Esophagus muscularis mucosa (tissue), 4 donors: ENCODE measurements at places on chromosomes 2 and 18. TPM values are rescaled to one million over a fixed set of nuclear protein-coding genes. Genes with fewer than 3 reads are reported as not detected.

- peak overlapping the region; percentile 13 for H3K27ac ChIP-seq
- peaks cover 30% of the 10 kb centered on the region for H3K4me1 ChIP-seq
- H3K4me3 ChIP-seq = no peak overlapping the region
- no peaks in the 10 kb centered on the region for H3K27me3 ChIP-seq
Measured at GRCh38 chr2:237512774-237513466, 25.9 kb downstream of the MLPH start.

DNA sequence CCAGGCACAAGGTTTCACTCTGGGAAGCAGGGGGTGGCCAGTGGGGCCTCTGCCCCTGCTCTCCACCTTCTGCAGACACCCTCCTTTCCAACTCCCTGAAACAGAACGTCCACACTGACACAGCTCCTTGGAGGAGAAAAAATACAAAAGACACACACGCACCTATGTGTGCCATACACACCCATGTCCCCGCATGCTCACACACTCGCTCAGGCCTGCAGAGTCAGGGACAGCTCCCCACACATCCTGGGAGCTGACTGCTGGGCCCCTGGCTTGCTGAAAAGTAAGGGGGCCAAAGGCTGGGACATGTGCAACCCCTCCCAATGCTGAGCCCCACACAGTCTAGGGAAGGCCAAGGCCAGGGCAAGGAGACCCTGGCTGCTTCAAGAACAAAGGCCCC is 200.5 kb downstream of the TNS1 start:
- peak overlapping the region; percentile 76 for H3K27ac ChIP-seq
- no peak for DNase-seq
- peaks cover 71% of the 10 kb centered on the region for H3K36me3 ChIP-seq

- DNase-seq = no peak
- no peak overlapping the region for H3K27ac ChIP-seq
- H3K27me3 ChIP-seq = peaks cover 10% of the 10 kb centered on the region
- H3K4me1 ChIP-seq = peaks cover 40% of the 10 kb centered on the region
- H3K36me3 ChIP-seq = no peaks in the 10 kb centered on the region
Measured at GRCh38 chr2:26616706-26617587, 24.2 kb downstream of the CIB4 start.

The GKN1 gene
- total RNA-seq = not detected

- H3K4me1 ChIP-seq = peaks cover 19% of the 10 kb centered on the region
- no peak for DNase-seq
- H3K27me3 ChIP-seq = no peaks in the 10 kb centered on the region
- H3K27ac ChIP-seq = no peak overlapping the region
Measured at GRCh38 chr2:129880971-129881370, 98.5 kb upstream of the RAB6C start.
